LNCaP clone FGC (cell line): ENCODE measurements at places on chromosomes 16 and 17.

GRCh38 chr17:34370376-34370996 lies 7.5 kb upstream of the CCL1 start:
- DNase-seq: no peak

GRCh38 chr16:85613604-85614337 lies 649 bp downstream of the GSE1 start:
- no peak for DNase-seq

GRCh38 chr17:5958850-5959249 lies 111.3 kb upstream of the WSCD1 start:
- no peak for DNase-seq

GRCh38 chr17:78412403-78412802 lies 34.0 kb downstream of the PGS1 start:
- no peak for DNase-seq

DNA sequence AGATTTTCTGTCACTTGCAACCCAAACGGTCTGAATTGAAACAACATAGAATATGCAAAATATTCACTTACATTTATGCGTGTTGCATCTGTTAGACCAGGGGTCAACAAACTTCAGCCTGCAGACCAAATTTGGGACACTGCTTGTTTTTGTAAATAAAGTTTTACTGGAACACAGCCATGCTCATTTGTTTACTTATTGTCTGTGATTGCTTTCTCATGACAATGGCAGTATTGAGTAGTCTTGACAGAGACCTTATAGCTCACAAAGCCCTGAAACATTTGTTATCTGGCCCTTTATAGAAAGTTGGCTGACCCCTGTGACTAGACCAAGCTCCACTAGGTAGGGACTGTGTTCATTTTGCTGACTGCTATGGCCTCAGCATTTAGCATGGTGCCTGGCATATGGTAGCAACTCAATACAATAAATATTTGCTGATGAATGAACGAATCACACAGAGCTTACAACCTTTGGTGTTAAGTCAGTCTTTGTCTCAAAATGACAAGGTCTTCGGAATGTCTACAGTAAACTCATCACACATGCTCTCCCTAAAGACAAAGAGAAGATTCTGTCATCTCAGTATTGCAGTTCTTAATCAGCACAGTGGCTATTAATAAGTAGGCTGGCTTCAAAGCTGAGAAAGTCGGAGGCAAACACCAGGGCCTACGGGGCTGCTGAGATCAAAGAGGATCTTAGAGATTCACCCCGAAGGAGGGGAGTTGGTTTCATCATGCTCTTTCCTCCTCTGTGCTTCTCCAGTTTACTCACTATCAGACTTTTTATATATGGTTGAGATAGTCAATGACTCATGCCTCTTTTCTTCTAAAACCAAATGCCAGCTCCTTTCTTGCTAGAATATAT lies 95.2 kb upstream of the AXIN2 start:
- no peak for DNase-seq

GRCh38 chr16:78489631-78490030 lies 390.2 kb downstream of the WWOX start:
- no peak for DNase-seq

DNA sequence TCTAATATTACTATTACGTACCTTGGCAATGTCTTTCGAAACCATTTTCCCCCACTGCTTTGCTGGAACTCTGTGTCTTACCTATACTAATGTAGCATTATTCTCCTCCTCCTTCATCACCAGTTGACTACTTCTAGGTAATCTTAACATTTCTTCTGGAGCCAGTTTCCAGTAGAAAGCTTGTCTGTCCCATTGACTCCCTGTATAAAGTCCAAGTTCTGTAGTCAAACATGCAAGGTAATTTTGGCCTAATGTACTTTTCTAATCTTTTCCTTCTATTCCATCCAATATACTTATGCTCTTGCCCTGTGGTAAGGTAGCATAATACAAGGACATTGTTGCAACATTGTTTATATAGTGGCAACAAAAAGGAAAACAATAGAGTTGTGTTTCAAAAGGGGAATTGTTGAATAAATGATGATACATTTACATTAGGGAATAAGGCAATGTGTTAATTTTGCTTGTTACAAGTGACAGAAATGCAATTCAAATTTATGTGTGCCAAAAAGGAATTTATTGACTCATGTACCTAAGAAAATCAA lies 27.9 kb downstream of the OMG start:
- no peak for DNase-seq

DNA sequence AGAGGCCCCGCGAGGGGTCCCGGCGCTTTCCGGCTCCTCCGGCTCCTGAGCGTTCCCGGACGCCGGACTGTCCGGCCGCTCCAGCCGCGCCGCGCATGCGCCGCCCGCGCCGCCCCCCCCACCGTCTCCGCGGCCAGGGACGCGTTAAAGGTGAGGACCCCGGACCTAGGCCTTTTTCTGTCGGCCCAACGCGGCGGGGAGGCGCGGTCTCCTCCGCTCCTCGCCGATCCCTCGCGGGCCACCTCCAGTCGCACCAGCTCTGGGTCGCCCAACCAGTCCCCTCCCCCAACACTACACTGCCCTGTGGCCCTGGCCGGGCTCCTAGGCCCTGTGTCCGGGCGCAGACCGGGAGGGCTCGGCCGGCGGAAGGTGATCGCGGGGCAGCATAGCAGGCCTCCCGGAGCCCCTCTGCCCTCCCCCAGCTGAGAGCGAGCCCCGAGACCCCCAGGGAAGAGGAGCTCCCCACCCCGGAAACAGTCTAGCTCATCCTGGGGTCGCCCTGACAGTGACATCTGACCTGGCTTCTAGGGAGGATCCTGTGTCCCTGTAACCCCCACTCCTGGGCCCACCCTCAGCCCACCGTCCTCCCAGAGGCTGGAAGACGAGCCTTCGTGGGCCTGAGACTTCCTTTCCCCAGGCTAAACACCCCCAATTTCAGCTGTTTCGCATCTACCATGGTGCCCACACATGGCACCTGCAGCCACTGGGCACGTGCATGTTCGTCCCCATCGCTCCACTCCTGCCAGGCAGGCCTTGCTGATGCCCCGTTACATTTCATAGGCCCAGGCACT lies 14.7 kb upstream of the BCAR1 start:
- DNase-seq: peak; percentile 76

- DNase-seq: no peak
Observed at GRCh38 chr17:61836266-61837174, 26.8 kb downstream of the BRIP1 start.

DNA sequence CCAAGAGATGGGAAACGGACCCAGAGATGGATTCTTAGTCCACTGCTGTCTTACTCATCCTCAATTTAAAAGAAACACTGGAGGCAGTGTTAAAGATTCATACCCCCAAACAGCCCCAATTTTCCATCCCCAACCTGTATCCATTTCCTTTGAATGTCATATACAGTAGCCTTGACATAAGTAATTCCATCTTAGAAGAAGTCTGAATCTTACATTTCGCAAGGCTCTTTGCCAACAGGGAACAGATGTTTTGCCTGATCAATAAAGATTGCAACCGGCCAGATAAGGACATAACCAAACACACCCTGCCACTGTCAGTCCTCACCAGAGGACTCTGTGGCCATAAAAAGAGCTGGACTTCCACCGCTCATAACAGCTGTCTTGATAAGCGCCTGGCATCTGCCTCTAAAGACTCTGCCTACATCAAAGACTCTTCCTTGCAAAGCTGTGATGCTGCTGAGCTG lies 59.0 kb upstream of the MED9 start:
- DNase-seq: no peak

GRCh38 chr16:62288990-62289629 lies 252.9 kb upstream of the CDH8 start:
- no peak for DNase-seq

DNA sequence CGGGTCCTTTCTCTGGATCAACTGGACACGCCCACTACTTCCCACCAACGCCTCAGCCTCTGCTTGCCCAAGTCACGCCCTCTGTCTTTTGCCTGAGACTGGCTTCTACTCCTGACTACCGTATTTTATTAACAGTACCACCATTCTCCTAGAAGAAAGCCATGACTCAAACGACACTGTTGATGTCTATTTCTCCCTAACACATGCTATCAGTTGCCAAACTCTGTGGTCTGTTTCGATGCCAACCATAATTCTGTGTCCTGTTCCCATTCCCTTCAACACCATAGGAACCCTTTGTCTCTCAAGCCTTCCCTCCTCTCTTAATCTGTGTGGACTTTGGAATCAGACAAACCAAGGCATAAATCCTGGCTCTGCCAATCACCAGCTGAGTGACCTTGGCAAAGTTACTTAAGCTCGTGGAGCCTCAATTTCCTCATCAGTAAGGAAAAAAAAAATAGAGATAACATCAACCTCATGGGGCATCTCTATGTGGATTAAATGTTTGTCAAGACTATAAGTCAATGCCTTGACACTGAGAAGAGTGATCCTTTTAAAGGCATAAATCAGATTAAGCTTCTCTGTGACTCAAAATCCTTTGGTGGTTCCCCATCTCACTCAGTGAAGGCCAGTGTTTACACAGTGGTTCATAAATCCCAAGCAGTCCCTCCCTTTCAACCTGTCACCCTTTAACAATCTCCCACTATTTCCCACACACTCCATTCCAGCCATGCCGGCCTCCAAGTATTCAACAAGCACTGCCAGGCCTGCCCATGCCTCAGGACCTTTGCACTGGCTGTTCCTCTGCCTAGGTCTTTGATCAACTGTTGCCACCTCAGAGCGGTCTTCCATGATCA lies 45.6 kb downstream of the ERN1 start:
- no peak for DNase-seq

- DNase-seq: no peak
Observed at GRCh38 chr16:50630394-50631020, 50.6 kb downstream of the SNX20 start.

- no peak for DNase-seq
Observed at GRCh38 chr17:74864866-74865395, 5.2 kb upstream of the GRIN2C start.

DNA sequence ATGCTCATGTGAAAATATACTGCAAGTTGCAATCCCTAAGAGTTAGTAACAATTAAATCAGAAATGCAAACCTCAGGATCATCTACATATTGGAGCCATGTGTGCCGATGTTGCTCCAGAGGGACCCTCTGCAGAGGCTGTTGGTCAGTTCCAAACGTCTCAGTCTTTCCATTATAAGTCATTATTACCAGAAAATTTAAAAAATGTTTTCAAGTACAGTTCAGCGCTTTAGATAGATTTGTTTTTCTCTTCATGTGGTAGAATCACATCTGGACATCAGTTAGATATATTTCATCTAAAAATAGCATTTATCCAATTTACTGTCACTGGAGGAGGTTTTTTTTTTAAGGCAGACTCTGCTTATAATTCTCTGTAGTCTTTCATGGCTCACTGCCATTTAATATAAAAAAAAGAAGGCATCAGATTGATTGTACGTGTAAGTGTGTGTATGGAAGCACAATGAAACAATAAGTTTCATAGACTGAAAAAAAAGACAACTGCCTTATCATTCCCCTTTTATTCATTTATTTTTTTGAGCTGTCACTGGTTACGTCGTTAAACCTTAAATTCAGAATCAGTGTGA lies 46.1 kb upstream of the MARCHF10 start:
- DNase-seq: no peak

DNA sequence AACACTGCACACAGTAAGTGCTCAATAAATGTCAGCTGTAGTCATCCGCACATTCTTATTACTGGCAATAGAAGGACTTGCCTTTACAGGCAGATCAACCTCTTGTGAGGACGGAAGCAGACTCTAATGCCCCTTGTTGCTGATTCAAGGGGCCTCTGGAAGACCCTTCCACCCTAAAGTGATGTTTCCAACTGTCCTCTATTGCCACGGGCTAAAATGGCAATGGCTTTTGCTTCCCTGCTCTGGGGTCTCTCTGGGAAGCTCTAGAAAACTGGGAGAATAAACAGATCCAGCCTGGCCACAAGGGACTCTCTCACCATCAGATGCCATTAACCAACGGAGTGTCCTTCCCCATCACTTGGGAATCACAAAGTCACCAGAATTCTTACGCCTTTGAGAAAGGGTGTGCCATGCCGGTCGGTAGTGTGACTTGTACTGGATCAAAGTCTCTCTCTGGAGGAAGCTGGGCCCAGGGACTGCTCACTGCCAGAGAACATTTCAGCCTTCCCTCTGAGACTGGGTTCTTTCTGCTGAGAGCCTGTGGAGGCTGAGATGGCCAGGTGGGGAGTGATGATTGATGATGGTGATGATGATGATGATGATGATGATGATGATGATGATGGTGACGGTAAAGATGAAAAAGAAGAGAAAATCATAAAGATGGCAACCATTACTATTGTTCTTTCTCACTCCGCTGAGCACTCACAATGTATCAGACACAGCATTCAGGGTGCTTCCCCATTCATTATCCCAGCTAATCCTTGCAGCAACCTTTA lies 146.8 kb downstream of the CYLD start:
- DNase-seq: no peak

DNA sequence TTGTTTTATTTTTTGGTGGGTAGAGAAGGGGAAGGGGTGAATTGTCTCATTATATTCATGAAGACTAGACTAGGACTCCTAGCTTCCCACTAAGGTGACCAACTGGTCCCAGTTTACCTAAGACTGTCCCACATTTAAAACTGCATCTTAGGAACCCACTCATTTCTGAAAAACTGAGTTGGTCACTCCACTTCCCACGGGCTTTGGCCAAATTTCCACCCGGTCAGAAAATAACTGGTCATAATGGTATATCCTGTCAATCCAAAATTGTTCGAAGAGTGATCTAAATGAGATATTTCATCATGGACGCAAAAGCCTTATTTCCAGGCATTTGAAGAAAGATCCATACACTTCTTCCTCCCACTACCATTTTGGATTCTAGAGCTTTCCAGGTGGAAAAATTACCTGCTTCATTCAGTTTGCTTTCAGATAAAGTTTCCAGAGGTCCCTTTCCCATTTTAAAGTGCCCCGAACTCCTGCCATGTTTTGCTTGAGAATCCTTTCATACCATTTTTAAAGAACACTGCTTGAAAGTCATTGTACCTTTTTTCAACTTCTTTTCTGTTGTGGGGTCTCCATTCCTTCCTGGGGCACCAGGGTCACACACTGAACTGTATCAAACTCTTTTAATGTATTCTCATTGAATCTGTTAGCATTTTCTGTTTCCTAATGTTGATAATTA lies 21.8 kb upstream of the ZFHX3 start:
- no peak for DNase-seq

GRCh38 chr17:35849469-35850348 lies 19.0 kb downstream of the HEATR9 start:
- DNase-seq: peak; percentile 33

- no peak for DNase-seq
Observed at GRCh38 chr16:27945233-27945973, 118.1 kb downstream of the GSG1L start.

- no peak for DNase-seq
Observed at GRCh38 chr17:62882284-62882683, 74.2 kb upstream of the MARCHF10 start.

- no peak for DNase-seq
Observed at GRCh38 chr16:64453646-64454045, 668.2 kb downstream of the CDH11 start.

GRCh38 chr17:28878981-28879380 lies 18.6 kb downstream of the FLOT2 start:
- no peak for DNase-seq

GRCh38 chr17:82440991-82441627 lies 9.4 kb downstream of the CYBC1 start:
- no peak for DNase-seq
